ENCODE measurements at places on chromosomes 6 and 20.

DNA sequence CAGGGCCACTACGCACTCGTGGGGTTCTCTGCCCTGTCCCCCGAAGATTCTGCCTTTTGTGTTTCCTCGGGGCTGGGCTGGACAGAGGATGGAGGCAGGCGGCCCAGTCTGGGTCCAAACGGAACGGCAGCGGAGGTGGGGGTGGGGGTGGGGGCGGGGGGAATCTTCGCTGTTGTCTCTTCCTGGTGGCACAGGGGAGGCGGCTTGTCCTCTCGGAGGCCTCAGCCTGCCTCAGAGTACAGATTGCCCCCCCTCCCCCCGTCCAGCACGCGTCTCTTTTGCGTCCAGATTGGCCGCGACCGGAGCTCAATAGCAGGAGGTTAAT is 1.4 kb upstream of the INSM1 start:
- DNase-seq = no peak

DNA sequence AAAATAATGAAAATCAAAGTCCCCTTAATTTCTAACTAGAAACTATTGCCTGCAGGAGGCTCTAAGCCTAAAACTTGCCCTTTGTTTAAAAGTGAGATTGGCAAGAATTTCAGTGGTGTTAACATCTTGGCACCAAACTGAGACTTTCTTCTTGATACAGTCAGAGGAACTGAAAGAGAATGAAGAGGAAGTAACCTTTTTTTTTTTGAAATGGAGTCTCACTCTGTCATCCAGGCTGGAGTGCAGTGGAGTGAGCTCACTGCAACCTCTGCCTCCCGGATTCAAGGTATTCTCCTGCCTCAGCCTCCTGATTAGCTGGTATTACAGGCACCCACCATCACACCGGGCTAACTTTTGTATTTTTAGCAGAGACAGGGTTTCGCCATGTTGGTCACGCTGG is 3.6 kb downstream of the DOP1A start:
- DNase-seq = no peak

- DNase-seq = no peak
Measured at GRCh38 chr6:157656437-157656997, 166.5 kb upstream of the SNX9 start.

DNA sequence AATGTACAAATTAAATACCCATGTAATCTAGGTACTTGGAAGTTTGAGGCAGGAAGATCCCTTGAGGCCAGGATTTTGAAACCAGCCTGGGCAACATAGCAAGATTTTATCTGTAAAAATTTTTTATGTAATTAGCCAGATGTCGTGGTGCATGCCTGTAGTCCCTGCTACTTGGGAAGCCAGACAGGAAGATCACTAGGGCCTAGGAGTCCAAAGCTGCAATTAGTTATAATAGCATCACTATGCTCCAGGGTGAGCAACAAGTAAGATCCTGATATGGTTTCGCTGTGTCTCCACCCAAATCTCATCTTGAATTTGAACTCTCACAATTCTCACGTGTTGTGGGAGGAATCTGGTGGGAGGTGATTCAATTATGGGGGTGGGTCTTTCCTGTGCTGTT is 535.8 kb downstream of the TENT5A start:
- no peak for DNase-seq

DNA sequence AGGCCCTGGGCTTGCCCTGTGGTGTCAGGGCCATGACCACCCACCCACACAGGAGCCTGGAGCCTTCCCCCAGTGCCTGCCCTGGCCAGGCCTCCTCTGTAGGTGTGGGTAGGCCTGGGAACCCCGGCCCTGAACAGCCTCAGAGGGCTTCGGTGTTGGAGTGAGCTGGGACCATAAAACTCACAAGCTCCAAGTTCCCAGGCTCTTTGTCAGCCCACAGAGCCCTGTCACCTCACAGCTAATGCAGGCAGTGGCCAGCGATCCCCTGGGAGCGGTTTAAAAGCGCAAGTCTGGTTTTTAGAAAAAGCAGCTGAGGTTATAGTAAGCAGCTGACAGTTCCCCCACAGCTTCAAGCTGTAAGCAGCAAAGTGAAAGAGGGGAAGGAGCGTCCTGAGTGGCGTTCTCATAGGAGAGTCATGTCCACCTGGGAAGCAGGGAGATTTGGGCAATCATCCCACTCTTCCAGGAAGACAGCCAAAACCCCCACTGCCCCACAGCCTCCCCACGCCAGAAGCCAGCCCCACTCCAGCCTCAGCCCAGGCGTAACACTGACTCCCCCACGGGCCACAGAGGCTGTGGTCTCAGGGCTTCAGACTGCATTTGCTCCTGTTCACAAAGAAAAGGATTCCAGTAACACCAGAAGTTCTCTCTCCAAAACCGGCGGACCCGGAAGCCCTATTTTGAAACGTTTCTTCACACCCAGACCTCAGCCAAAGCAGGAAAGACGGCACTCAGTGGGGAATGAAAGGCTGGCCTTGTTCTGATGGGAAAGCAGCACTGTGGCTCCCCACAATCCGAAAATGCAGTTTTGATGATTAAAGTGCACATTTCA is 34.3 kb upstream of the FOXC1 start:
- no peak for DNase-seq

GRCh38 chr20:37882961-37883712 is 19.8 kb upstream of the VSTM2L start:
- DNase-seq = no peak

GRCh38 chr20:36091561-36092397 is 62.8 kb upstream of the EPB41L1 start:
- no peak for DNase-seq

- DNase-seq = no peak
Measured at GRCh38 chr20:49990271-49990720, 7.5 kb downstream of the SNAI1 start.

DNA sequence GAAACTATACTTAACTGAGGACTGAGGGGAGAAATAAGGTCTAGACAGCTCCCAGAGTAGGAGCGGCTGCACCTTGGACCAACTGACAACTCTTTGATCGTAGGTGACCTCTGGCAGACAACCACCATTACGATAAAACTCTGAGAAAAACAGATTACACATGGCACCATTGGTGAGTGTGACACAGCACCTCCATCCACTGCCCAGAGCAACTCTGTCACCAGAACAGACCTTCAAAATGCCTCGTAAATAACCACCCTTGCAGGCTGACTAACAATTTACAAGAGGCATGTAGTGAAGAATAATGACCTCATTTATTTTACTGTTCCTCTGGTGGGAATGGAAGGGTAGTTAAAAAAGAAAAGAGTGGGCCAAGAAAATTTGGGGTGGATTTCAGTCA is 64.2 kb downstream of the F13A1 start:
- no peak for DNase-seq

DNA sequence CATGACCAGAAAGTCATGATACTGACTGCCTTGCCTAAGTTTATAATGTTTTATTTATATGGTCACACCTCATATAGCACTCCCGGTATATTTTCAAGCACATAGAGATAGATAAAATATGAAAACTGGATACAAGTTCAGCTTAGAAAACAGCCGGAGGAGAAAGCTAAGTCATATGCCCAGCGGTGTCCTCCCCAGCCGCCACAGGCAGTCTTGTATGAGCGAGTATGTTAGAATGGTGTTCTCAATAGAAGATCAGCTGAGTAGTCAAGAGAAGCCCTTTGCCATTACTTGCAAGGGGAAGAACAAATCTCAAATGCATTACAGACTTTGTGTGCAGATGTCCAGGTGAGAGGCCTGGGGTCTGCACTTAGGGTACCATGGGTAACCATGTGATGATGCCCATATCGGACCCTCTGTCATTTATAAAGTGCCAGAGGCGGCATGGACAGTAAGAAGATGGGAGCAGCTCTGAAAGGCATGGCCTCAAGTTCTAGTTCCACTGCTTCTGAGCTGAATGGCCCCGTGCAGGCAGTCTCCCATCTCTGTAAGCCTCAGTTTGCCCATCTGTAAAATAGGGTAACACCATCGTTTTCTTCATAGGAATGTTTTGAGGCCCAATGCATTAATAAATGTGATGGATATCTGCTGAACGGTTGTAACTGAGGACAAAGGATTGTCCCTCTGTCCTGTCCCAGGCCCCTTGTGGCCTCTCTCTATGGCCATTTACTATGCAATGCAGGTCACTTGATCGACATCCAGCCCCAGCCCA is 195.7 kb upstream of the SNX9 start:
- DNase-seq = no peak

DNA sequence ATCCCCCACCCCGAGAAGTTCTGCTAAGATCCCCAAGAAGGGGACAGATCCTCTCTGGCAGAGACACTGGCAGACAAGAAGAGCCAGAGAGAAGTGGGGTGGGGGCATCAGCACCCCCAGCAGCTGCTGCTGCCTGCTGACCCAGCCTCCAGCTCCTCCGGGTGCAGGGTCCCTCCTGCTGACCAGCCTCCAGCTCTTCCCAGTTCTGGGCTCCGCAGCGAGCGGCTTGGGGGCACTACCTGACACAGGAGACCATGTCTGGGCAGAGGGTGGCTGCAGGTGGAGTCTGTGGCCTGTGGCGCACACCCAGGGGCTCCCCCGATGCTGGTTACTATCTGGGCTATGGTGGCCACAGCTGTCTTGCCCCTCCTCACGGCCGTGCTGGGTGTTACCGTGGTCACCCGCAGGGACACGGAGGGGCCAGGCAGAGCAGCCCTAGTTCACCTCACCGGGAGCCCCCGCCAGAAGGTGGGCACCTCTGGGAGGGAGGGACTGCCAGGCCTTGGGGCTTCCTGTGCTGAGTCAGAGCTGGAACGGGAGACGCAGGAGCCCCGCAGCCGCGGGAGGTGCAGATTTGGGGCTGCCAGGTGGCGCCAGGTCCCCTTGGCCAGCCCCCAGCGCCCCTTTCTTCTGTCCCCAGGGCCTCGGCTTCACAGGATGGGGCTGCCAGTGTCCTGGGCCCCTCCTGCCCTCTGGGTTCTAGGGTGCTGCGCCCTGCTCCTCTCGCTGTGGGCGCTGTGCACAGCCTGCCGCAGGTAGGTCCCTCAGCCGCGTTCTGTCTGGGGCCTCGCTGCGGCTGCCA is 630 bp downstream of the LIME1 start:
- DNase-seq = peak; percentile 59

DNA sequence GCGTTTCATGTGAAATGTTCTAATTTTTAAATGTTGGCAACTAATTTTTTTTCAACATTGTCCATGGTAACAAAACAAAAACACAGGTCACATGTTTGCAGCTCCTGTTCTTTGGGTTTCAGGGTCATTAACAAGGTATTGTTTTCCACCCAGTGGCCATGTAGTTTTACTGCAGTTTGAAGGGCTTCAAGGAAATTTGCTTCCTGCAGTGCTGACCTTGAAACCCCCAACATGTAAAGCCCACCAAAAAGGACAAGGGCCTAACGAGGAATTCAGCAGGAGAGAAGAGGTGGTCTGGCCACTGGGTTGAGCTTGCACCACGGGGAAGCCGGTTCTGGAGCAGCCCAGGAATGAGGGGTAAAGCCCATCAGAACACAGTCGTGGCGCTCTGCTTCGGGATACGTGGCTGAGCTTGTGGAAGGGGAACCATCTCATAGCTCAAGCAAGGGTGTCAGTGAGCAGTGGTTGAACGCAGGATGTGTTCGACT is 13.9 kb upstream of the KLHL31 start:
- no peak for DNase-seq

GRCh38 chr6:40948570-40948969 is 90.5 kb downstream of the UNC5CL start:
- DNase-seq = no peak

GRCh38 chr6:69294407-69294806 is 502.4 kb downstream of the LMBRD1 start:
- DNase-seq = no peak

DNA sequence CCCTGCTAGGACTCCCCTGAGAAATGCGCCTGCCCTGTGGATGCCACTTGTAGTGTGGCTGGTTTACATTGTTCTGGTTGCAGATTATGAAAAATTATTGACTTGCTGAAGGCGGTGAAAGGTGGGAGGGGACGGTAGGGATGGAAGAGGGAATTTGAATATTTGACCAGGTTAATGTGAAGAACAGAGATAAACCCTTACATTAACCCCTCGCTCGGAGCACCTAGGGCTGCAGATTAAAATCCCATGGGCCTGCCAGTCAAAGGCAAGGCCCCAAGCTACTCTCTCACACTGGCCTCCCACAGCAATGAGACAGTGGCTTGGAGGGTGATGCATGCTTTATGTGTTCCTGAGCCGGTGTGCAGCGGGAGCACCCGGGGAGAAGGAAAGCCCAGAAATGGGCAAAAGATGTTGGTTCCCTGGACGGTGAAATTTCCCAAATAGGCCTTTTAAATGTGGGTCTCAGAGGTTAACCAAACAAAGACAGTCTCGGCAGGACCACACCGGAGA is 2.5 kb downstream of the FOXF2 start:
- no peak for DNase-seq

- DNase-seq = no peak
Measured at GRCh38 chr6:98274691-98275090, 559.7 kb upstream of the POU3F2 start.

DNA sequence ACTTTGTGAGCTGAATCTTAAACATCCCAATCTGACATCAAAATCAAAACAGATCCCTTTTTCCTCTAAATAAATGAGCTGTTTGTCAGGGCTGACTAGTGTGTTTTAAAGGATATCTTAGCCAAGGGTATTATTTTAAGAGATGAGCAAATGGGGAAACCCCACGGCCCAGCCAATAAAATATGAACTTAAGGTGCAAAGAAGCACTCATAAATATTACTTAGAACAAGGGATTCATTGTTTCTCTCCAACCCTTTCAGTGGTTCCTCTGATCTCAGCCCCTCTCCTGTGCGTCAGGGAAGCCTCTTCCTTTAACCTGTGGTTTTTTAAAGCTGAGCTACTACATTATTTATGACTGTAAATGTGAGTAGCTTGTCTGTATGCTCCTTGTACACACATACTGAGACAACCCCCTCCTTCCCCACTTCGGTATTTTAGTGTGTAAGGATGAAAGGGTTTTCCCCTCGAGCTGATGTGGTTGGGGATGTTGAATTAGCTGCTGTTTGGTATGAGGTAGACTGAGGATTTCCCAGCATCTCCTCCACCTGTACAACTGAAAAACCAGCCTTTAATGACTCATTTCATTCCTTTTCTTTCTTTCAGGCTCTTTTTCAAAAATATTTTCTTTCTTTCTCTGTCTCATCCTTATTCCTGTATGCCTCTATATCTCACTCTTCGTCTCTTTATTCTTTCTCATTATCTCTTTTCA is 6.5 kb downstream of the BMP5 start:
- DNase-seq = no peak

- no peak for DNase-seq
Measured at GRCh38 chr6:161117308-161117707, 125.7 kb downstream of the MAP3K4 start.

DNA sequence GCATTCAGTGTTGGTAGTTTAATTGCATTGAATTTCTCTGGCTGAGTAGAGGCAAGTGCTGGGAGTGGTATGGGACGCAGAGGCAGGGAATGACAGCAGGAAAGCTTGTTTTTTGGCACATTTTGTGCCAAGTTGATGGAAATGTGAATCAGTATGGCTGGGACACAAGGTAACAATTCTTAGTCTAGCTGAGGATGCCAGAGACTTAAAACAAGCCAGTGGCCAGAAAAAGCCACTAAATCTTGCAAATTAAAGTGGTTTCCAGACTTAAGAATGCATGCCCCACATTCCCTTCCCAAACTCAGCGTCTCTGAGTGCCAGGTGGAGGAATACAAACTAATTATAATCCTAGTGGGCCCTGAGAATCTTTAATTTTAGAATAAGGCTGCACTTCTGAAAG is 35.9 kb downstream of the PPARD start:
- DNase-seq = no peak

GRCh38 chr6:14095437-14095836 is 22.1 kb upstream of the CD83 start:
- no peak for DNase-seq

GRCh38 chr20:22773344-22773743 is 189.0 kb upstream of the FOXA2 start:
- DNase-seq = no peak

All from activated CD4-positive, alpha-beta T cell treated with anti-CD3 and anti-CD28 coated beads, Interleukin-2, amount 50 U/mL, for 1 hour (primary cell).